ENCODE measurements at places on chromosomes 2 and 18.

GRCh38 chr2:149315461-149315860, 14.9 kb upstream of the LYPD6 start:
- DNase-seq, result no peak

GRCh38 chr2:215505044-215505786, 69.3 kb upstream of the FN1 start:
- DNase-seq, result no peak

DNA sequence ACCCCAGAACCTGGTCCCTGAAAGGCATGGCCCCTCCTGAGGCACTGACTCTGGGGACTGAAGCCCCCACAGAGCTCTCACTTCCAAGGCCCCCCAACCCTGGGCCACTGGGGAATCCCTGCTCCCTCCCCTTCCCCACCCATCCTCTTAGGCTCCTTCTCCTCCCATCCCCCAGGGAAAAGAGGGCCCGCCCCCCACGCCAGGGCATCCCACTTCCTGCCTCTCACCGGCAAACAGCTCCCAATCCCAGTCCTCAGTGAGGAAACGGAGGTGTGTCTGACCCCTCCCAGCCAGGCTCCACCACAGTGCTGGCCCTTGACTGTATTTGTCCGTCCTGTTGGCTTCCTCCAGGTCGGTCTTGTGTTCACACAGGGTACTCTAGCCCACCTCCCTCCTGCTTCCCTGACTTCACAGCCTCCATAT, 35.0 kb upstream of the PTMA start:
- no peak for DNase-seq

DNA sequence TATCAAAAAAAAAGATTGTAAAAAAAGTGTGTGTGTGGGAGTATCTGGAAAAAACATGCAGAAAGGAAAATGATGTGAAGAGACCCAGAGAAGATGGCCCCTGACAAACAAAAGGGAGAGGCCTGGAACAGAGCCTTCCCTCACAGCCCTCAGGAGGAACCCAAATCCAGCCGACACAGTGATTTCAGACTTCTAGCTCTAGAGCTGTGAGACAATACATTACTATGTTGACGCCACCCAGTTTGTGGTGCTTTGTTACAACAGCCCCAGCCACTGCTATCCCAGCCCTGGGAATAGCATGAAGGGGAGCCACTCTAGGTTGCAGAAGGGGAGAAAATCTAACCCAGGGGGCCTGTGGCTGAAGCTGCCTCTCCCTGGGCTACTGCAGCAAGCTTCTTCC, 59.0 kb upstream of the ZBTB7C start:
- DNase-seq, result no peak

DNA sequence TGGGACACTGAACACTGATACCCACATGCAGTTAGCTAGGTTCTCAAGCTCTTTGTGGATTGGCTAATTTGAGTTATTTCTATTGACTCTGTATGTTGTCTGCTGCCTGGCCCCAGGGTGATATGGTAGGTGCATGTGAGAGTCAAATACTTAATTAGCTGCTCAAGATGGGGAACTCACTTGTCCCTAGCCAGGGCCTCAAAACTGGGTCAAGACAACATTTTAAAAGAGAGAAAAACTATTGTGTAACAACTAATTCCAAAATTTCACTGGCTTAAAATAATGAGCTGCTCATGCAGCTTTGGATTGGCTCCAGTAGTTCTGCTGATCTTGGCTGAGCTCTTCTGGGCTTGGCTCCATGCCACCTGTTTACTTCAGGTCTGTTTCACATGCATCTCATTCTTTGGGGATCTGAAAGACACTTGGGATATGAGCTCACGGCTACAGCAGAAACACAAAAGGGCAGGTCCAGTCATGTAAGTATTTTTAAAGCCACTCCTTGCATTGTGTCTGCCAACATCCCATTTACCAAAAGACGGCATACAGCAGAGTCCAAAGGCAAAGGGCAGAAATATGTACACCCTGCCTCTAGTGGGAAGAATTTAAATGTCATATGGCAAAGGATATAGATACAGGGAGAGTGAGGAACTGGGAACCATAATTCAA, 716.8 kb downstream of the SUCLG1 start:
- DNase-seq, result no peak

- DNase-seq, result no peak
Measured at GRCh38 chr2:237861875-237862527, 2.6 kb downstream of the RAMP1 start.

GRCh38 chr2:179744401-179744800, 117.0 kb downstream of the ZNF385B start:
- DNase-seq, result no peak

DNA sequence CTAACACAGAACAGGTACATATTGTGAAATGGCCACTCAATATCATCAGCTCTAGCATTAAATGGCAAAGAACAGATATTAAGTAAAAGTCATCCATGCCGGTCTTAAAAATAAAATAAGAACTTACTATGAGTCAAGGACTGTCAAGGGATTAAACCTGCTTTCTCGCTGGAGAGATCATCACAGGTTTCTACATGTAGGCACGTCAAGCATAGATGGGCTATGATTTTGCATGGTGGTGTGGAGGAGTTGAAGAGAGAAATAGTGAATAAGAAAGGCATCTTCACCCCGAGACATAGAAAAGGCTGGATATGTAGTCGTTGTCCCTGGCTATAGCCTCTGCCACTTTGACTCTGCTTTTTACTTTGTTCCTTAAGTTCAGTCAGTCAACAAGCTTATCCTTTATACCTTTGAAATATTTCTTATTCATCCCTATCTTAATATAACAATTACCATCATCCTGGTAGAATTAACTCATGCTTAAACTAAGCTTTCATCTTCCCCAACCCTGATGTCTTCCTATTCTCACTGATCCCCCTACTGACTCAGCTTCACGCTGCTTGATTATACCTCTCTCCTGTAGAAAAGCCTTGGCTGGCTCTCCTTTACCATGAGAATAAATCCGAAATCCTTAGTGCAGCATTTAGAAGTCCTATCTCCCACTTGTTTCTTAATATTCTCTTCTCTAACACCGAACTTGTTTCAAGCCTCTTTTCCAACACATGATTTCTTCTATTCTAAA, 42.5 kb downstream of the DSC3 start:
- DNase-seq, result no peak

GRCh38 chr2:84885111-84885510, 4.2 kb upstream of the TRABD2A start:
- no peak for DNase-seq

DNA sequence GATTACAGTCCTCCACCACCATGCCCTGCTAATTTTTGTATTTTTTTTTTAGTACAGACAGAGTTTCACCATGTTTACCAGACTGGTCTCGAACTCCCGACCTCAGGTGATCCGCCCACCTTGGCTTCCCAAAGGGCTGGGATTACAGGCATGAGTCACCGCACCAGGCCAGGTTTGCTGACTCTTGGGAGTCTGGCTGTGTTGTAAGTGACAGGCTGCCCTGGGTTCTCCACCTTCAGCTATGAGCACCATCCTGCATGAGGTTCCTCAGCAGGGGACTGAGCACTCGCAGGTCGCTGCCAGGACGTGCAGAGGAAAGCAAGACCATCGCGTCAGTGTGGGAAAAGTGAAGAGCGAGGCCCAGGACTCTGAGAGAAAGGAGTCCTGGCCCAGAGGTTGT, 112.6 kb upstream of the NDUFV2 start:
- DNase-seq, result no peak

- peak; percentile 76 for DNase-seq
Measured at GRCh38 chr18:3773303-3773702, 323.3 kb downstream of the TGIF1 start.

- no peak for DNase-seq
Measured at GRCh38 chr2:150571121-150571520, 83.7 kb upstream of the RND3 start.

GRCh38 chr2:44181648-44182047, 13.0 kb downstream of the PPM1B start:
- DNase-seq, result no peak

DNA sequence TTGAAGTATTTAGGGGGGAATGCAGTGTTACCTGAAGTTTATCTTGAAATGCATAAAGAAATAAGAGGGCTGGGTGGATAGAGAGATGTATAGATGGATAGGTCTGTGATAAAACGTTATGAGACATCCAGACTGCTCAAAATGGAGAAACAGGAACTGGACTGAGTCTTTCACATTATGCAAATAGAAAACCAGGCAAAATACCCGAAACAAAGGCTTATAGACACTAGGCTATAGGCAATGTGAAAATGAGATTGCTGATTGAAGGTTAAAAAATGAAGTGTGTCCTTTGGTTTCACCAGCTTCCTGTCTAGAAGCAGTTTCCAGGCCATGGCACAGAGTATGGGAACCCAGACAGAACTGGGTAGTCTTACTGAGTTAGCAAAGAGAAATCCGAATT, 24.9 kb upstream of the SLC3A1 start:
- no peak for DNase-seq

DNA sequence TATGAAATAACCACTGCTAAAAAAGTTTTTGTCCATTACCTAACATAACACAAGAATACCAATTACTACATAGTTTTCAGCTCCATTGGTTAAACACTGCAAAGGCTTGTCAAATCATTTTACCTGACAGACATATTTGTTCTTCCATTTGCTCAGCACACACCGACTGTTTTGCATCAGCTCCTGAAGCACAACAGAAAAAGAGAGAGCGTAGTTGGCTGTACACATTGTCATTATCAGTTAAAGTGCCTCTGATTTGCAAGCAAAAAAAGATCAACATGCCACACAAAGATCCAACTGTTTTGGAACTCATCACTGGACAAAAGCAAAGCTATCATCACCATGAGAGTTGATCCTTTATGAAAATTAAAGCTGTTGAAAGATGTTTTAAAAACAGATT, 103.8 kb downstream of the WDPCP start:
- no peak for DNase-seq

DNA sequence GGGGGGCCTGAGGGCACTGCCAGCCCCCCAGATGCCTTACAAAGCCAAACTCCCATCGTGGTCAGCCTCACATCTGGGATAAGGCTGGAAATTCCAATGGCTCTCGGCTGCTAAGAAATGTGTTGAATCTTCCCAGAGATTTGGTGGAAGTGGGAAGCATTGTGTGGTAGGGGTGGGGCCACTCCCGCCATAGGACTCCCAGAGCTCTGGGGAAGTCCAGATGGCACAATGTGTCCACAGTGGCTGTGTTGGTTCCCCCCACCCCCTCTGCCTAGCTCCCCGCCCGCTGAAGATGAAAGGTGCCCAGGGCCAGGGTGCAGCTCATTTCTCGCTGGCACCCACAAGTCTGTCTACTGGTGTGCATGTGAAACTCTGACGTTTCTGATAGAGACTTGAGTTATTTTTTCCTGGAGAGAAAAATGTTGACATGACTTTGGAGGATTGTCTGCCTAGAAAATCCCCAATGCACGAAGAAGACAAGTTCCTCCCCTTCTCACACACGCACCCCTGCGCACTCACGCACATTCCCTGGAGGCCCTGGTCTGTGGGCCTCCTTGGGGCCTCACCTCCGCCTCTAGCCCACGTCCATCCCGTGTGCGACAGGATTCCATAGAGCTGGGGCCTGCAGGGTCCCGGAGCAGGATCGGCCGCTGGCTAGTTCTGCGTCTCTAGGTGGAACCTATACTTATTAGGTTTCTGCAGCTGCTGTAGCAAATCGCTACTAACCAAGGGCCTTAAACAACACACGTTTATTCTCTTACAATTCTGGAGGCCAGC, 199.1 kb downstream of the ZFP36L2 start:
- no peak for DNase-seq

- no peak for DNase-seq
Measured at GRCh38 chr2:66460031-66460430, 25.1 kb downstream of the MEIS1 start.

GRCh38 chr2:96890726-96891385, 21.0 kb upstream of the SEMA4C start:
- DNase-seq, result no peak

GRCh38 chr18:76495435-76496193, 572 bp upstream of the ZNF516 start:
- peak; percentile 41 for DNase-seq

DNA sequence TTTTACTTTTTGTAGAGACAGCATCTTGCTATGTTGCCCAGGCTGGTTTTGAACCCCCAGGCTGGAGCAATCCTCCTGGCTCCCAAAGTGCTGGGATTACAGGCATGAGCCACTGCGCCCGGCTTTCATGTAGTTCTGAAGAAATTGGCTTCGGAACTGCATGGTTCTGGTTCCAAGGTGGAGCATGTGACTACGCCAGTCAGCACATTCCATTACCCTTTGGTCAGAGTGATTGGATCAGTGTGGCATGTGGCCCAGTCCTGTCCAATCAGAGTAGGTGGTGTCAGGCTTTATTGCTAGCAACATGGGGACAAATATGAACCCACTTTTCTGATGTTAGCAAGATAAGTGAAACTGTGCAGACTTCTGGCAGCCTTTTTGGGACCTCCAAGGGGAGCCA, 16.3 kb upstream of the ATOH8 start:
- DNase-seq, result no peak

DNA sequence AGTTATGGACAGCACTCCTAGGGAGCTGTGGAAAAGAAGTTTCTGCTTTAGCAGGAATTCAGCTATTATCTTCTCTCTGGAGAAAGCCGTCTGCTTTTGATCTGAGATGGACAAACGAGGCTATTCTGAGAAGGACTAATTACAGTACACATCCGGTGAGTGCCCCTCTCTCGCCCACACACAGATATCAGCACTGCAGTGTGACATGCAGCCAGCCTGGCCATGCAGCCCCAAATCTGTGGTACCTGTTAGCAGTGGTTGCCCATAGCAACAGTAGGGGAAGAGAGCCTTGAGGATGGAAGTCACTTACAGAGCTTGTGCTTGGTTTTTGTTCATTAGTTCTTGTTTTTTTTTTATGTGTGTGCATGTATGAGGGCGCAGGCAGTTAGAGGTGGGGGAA, 73.9 kb upstream of the TRIB2 start:
- DNase-seq, result no peak

DNA sequence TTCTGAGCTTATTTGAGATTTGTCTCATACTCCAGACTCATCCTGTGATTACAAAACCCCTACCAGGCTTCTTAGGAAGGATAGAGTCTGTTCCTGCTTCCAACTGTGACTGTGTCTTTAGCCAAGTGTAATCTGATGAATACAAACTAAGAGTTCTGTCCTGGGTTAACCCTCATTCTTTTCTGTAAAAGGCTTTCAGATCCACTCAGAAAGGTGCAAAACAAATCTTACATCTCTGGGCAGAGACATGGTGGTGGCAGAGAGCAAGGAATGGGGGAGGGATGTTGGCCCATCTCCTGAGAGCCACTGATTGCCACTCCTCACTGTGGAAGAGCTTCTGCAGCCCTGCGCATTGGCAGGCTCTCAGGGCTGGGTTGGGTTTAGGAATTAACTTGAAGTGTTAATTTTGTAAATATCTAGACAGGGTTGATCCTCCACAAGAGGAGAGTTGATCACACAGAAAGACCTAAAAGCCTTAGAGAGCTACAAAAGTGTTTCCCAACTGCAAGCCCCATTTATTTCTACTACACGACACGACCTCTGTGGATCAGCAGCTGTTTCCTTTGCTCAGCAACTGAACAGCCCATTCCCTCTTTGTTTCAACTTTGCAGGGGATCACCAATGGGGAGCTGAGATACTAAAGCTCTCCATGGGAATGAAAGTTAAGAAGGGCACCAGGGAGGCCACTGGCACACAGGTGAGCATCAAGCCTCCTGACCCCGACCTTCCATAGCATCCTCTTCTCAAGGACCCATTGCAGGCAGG, 23.7 kb upstream of the SPTBN1 start:
- no peak for DNase-seq

- DNase-seq, result no peak
Measured at GRCh38 chr2:127614246-127614645, 31.7 kb upstream of the GPR17 start.

- no peak for DNase-seq
Measured at GRCh38 chr18:53797998-53798495, 426.4 kb downstream of the MBD2 start.

All from NCI-H748 treated with DMSO at 0.1 percent for 48 hours (cell line).